ENCODE measurements at places on chromosomes 11 and 22.

GRCh38 chr11:19905280-19905853 is 192.7 kb downstream of the NAV2 start:
- no peak for DNase-seq

- no peak for DNase-seq
Measured at GRCh38 chr11:43035086-43035485, 276.7 kb upstream of the API5 start.

GRCh38 chr22:44620841-44621257 is 81.2 kb upstream of the PRR5 start:
- no peak for DNase-seq

GRCh38 chr11:129658526-129658867 is 157.2 kb upstream of the TMEM45B start:
- DNase-seq, result no peak

DNA sequence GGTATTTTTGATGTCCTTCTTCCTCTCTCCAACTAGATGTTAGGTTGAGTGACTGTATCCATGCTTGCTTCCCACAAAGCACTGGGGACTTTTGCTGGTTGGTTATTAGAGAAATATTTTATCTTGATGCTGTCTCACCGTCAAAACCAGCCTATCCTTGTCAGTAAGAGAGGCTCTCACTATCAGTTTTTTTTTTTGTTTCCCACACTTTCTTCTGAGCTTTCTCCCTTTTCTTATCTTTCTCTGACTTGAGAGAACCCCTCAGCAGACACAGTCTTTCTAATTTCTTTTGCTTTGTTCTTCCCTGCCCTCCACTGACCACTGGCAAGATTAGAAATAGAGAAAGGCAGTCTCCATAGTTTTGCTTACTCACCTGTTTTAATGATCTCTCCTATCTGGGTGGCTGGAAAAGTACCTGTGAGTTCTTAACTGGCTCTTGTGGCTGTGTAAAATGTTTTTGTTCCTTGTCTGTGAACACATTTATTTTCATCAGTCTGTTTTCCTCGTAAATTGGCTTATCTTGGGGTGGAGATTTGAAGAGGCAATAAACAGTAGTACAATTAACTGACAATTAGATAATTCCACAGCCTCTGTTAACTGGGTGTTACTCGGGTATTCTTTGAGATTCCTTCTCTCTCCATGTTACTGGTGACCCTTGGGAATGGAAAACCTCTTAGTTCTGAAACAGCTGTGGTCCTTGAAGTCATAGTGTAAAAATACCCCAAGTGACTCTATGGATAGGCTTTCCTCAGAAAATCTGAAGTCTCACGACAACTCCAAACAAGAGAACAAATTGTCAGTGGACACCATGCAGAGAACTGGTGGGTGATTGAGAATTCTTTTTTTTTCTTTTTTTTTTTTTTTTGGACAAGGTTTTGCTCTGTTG is at the start of gene NXPE1:
Gene NXPE1 (minus strand): TSS at position 457 of the 886 bp plus-strand sequence. CDS start 8,680 bp downstream, outside the sequence.
- DNase-seq, result no peak

GRCh38 chr11:133386262-133386661 is 146.0 kb downstream of the OPCML start:
- DNase-seq, result no peak

DNA sequence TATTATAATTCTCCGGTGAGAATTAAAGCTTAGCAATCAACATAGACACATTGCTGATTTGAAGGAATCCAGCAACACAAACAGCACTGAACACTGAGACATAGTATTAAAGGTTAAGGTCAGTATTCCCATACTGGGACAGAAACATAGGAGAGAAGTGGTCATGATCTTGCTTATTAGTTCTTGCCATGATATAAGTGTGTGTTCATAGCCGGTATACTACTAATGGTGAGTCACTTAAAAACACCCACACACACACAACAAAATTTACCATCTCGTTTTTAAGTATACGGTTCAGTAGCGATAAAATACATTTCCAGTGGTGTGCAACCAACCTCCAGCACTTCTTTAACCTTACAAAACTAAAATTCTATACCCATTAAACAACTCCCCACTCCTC is 96.3 kb downstream of the C11orf65 start:
- DNase-seq, result no peak

GRCh38 chr11:27717801-27718229 is 17.6 kb upstream of the BDNF start:
- no peak for DNase-seq
